Left lung (tissue), 14 donors: ENCODE measurements at places on chromosomes 4 and X. TPM values are rescaled to one million over a fixed set of nuclear protein-coding genes. Genes with fewer than 3 reads are reported as not detected.
A peak's percentile ranks its signal among the peaks of the same experiment; 100 is the strongest.

Gene ABLIM2
- total RNA-seq: 8.8 TPM

DNA sequence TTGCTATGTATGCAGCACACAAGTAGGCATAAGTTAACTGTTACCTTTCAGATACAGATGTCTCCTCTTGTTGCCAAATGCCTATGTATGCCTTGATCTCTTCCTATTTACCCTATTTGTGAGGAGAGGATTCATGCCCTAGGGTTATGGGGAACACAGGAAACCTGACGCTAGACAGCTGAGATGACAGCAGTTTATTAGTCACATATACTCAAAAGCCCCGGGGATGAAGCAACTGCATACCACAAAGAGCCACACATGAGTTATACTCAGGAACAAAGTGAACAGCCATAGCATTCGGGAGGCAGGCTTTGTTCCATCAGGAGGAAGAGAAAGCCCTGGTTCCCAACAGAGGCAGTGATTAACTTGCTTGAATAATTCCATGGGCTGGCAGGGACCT, 1011.7 kb upstream of the PCDH7 start:
- no peak overlapping the region for H3K27ac ChIP-seq
- no peak overlapping the region for H3K4me3 ChIP-seq
- no peaks in the 10 kb centered on the region for H3K4me1 ChIP-seq
- H3K36me3 ChIP-seq: no peaks in the 10 kb centered on the region

GRCh38 chrX:132956421-132957210, 1.8 kb downstream of the HS6ST2 start:
- H3K27ac ChIP-seq: no peak overlapping the region
- H3K4me3 ChIP-seq: peak overlapping the region; percentile 26
- DNase-seq: no peak
- peaks cover 33% of the 10 kb centered on the region for H3K27me3 ChIP-seq

DNA sequence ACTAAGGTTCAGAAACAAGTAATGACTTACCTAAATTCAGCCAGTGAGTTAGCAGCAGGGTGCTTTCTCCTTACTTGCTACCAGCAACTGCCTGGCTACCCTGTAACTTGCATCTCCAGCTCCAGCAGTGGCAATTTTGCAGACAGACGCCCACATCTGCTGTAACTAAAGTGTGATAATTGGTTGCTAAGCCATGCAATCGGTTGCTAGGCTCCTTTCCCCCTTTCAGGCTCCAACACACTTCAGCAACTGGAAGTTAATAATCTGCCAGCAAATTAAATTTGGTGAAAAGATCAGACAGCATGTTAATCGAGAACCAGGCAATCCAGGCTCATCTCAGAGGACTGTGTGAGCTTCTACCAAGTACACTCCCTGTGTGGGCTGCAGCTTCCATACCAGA, 24.2 kb upstream of the ARHGEF9 start:
- H3K27ac ChIP-seq: no peak overlapping the region
- no peak overlapping the region for H3K4me3 ChIP-seq
- H3K4me1 ChIP-seq: no peaks in the 10 kb centered on the region
- no peaks in the 10 kb centered on the region for H3K27me3 ChIP-seq
- DNase-seq: no peak

GRCh38 chr4:106264331-106264728, 51.7 kb downstream of the TBCK start:
- no peak overlapping the region for H3K4me3 ChIP-seq
- no peak for DNase-seq
- no peaks in the 10 kb centered on the region for H3K27me3 ChIP-seq

Gene MGARP
- not detected for total RNA-seq
